NCI-H1930 (cell line): ENCODE measurements at places on chromosomes 2 and 18.

GRCh38 chr2:108949316-108950239, 39.4 kb downstream of the EDAR start:
- DNase-seq: no peak

- DNase-seq: no peak
These were observed 1136.9 kb upstream of the TMEFF2 start for GRCh38 chr2:193331676-193332075.

GRCh38 chr2:151973013-151973900, 125.6 kb downstream of the CACNB4 start:
- DNase-seq: no peak

- no peak for DNase-seq
These were observed 122.2 kb downstream of the ACKR3 start for GRCh38 chr2:236691799-236692167.

DNA sequence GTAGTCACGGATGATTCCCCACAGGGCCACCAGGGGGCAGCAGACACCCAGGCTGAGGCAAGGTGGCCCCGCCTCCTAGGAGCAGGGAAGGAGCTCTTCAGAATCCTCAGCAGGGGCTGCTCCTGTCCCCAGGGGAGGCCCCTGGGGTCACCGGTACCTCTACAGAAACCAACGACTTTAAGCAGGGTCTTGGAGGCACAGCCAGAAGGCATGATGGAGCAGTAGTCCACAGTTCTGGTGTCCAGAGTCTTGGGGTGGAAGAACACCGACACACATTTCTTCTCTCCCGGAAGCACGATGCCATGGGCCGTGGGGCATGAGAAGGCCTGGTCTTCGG, 11.5 kb downstream of the CFAP65 start:
- peak; percentile 78 for DNase-seq

DNA sequence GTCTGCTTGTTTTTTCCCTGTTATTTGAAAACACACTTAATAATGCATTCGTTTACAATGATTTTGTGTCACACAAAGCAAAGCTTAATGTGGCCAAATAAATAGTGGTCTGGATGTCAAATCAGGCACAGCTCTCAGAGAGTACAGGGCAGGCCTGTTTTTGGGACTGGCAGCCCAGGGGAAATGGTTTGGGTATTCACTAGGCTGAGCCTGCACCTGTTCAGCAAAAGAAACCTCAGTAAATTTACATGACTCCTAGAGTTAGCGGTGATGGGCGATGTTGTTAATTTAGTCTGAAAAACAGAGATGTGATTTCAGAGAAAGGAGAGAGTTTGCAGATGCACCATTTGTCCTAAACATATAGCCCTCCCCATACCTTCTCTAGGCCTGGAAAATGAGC, 197.1 kb downstream of the ALK start:
- DNase-seq: no peak

DNA sequence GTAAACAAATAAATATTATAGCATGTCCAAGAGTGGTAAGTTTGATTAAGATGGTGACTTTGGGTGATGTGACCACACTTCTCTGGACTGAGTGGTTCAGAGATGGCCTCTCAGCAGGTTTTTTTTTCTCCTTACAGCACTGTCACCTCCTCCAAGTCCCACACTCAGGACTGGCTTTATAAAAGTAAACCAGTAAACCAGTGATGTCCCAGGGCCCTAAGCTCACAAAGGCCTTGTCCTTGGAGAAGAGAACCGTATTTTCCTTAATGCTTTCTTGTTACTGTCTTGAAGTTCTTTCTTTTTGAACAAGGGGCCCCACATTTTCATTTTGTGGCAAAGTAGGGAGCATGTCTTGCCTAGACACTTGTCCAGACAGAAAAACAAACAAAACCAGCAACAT, 274.0 kb downstream of the MYCN start:
- no peak for DNase-seq

DNA sequence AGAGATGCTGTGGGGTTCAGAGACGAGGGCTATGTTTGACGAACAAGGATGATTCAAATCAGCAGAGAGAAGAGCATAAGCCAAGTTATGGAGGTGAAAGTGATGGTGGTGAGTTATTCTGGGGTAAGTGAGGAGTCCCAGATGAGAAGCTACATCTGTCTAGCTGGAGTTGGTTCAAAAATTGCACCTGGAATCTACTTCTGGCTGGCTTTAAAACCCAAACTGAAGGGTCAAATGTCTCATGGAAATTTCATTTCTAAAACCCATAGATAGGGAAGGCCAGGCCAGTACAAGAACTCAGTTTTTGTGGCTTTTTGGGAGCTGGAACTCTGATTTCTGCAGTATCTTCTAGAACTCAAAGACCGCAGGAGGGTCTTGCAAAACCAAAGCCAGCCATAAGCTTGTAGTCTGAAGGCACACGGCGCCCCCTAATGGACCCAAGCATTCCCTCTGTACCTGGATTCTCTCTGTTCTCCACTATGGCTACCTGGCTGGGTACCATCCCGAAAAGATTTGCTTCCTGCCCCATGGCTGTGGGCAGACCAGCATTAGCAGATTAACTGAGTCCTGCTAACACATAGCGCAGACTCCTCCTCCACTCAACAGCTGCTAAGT, 229.1 kb upstream of the SLC14A2 start:
- peak; percentile 54 for DNase-seq

DNA sequence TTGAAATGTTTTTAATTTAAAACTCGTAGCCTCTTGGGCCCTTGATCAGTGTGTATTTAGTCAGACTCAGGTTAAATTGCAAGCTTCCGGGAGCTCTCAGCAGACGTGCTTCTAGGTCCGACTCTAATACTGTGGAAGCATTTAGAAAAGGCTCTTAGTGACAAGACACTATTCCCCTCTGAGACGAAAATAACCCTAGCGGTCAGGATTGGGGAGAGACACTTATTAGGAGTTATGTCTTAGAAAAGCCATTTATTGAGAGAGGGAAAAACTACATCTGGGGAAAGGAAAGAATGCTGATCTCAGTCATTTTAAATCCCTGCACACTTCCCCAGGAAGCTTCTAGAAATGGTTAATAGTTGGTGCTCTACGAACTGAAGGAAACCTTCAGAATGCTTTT, 110.5 kb upstream of the NCK2 start:
- no peak for DNase-seq

DNA sequence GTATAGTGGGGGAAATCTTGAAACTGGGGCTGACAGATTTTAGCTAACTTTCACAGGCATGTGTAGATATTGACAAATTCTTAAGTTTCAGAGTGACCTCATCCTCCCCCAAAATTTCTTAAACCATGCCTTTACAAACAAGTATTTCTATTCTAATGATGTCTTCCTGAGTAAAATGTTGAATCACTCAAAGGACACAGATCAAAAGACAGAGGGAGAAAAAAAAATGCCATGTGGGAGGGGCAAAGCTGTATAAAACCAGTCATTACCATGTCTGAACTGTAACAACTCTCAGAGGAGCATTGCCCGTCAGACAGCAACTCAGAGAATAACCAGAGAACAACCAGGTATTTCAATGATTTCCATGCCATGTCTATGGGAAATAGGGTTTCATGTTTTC, at the start of gene SERPINB2:
Gene SERPINB2 (plus strand): TSS at position 282 of the 400 bp plus-strand sequence. CDS start 3,740 bp downstream, outside the sequence.
- no peak for DNase-seq

GRCh38 chr2:132998221-132998620, 328.2 kb upstream of the LYPD1 start:
- DNase-seq: no peak

DNA sequence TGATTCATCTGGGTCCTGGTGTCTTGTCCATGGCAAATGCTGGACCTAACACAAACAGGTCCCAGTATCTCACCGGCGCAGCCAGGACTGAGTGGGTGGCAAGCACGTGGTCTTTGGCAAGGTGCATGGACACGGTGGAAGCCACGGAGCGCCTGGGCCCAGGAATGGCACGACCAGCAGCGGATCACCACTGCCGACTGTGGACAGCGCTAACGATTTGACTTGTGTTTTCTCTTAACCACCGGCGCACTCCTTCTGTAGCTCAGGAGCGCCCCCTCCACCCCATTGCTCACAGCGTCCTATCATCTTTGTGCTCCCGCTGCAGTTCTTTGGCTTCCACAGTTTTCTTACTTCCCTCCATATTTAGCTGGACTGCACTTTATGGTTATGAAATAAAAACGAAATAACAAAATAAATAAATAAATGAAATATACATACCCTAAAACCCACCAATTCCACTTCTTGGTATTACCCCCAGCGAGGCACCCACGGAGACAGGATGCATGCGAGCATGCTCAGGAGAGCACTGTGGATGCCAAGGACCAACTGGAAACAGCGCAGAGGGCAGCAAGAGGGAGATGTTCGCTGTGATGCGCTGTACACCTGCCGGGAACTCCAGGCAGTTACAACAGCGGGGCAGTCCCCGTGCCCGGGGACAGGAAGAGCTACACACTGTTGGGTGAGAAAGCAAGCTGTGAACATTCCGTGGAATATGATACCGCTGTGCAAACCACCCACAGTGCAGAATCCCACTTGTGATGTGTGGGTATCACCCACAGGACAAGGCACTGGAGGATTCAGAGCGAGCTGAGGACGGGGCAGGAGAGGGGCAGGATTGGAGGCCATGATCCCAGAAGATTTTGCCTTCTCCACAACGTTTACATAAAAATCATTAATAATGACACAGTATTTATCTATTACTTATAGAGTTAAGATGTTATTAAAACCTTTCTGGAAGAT, 7.0 kb upstream of the CIDEA start:
- no peak for DNase-seq

GRCh38 chr2:39475006-39475405, 37.9 kb upstream of the MAP4K3 start:
- no peak for DNase-seq

DNA sequence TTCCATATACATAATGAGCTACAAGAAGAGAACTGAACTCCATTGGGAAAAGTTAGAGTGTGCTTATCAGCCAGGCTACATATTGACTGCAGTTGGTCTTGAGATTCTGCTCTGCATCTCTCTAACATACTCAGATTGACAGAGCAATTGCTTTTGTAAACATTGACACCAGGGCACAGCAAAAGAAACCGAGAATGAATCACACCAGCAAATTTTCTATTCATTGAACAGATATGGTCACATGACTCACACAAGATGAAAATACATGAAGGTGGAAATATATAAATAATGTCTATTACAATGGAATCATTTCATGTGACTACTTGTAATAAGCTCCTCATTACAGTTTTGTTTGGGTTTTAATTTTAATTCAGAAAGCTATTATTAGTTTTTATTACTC, 691.9 kb upstream of the TMEFF2 start:
- DNase-seq: no peak

DNA sequence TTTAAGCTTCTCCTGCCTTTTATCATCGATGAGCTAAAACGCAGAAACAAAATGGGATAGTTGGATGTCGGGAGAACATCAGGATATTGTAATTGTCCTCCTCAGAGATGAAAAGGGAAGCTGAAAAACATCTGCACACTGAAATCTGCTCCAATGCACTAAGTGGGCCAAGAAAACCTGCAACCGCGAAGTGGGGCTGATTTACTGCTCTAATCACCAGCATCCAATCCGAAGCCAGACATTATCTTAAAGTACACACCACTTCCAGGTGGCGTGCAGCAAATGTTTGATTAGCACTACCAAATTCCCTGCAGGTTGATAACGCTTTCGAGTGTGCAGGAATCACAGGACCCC, 230.3 kb upstream of the SLC14A2 start:
- DNase-seq: no peak

DNA sequence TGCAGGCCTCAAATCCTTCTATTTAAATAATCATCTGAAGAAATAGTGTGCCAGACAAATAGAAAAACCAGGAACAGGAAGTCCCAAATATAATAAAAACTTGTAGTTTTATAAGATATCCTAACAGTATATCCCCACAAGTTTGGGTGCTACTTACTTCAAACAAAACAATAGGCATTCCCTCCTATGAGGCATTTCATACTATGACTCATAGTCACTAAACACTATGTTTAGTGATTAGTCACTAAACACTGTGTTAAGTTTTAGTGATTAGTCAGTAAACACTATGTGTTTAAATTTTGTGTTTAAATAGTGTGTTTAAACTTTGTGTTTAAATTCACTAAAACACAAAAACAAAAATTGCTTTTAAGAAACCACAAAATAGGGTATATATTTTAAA, 407.0 kb upstream of the CDH19 start:
- DNase-seq: no peak

- DNase-seq: no peak
These were observed 52.4 kb downstream of the ASAP2 start for GRCh38 chr2:9258953-9259399.

DNA sequence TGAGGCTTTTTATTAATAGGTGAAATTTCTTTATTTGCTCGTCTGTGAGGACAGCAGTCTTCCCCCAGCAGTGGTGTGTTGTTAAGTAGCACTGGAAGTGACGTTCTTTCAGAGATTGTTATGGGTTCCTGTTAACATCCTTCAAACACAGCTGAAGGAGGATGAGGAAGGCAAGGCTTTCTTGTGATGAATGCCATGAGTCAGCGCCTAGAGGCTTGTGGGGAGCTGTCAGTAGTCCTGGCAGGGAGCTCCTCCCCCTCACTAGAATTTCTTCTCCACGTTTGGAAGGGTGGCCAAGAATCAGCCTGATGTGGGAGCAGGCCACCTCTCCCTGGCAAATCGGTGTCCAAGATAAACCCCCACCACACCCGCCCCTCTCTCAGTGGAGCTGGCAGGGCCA, 113.2 kb downstream of the ARHGEF4 start:
- no peak for DNase-seq

GRCh38 chr2:118464046-118464445, 375.8 kb downstream of the INSIG2 start:
- no peak for DNase-seq

GRCh38 chr2:191051177-191051576, 37.2 kb upstream of the STAT1 start:
- no peak for DNase-seq

DNA sequence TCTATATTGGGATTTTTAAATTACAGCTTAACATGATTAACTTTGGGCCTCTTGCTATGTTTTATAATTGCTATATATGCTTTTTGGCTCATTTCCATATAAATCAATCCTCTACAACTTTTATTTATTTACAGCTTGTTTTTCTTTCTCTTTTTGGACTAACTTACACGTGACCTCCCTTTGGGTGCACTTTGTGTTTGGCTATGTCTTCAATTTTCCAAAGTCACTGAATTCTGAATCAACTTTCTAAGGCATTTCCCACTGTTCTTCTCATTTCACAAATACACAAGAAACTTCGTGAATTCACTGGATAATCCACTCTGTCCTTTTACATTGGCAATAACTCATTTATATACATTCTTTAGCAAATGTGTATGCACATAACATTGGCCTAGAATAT, 5.4 kb upstream of the CPS1 start:
- no peak for DNase-seq

GRCh38 chr2:149725234-149725633, 137.7 kb upstream of the MMADHC start:
- no peak for DNase-seq
